ENCODE measurements at places on chromosomes 12 and 14. TPM values are rescaled to one million over a fixed set of nuclear protein-coding genes. Genes with fewer than 3 reads are reported as not detected.

The MDP1 gene
- total RNA-seq = 13.7 TPM

DNA sequence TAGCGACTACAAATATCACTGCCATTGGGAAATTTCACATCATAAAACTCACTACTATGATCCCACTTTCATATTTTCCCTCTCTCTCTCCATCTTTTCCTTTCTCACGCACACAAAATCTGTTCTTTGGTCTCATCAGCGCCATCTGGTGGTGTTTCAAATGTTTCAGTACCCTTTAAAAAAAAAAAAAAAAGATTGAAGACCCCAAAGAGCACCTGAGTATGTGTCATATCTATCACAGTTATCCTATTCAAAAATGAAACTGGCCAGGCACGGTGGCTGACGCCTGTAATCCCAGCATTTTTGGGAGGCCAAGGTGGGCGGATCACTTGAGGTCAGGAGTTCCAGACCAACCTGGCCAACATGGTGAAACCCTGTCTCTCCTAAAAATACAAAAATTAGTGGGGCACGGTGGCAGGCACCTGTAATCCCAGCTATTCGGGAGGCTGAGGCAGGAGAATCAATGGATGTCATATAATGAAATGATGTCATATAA, 72.4 kb downstream of the TTC9 start:
- peak; percentile 29 for DNase-seq
- H3K36me3 ChIP-seq = no peaks in the 10 kb centered on the region
- peaks cover 7% of the 10 kb centered on the region for H3K4me1 ChIP-seq
- H3K27ac ChIP-seq = peak overlapping the region; percentile 17

GRCh38 chr12:92341065-92341668, 195.5 kb upstream of the BTG1 start:
- H3K27me3 ChIP-seq = no peaks in the 10 kb centered on the region
- peak overlapping the region; percentile 71 for H3K27ac ChIP-seq
- no peak overlapping the region for H3K4me3 ChIP-seq

The PRH2 gene
- not detected for total RNA-seq

- H3K36me3 ChIP-seq = no peaks in the 10 kb centered on the region
- H3K27me3 ChIP-seq = no peaks in the 10 kb centered on the region
- DNase-seq = no peak
- H3K4me3 ChIP-seq = no peak overlapping the region
- H3K27ac ChIP-seq = no peak overlapping the region
These were observed 138.5 kb downstream of the CCER1 start for GRCh38 chr12:90816353-90817089.

The CIROP gene
- not detected for total RNA-seq

- no peaks in the 10 kb centered on the region for H3K36me3 ChIP-seq
- no peak overlapping the region for H3K27ac ChIP-seq
- no peak for DNase-seq
- H3K27me3 ChIP-seq = peaks cover 17% of the 10 kb centered on the region
These were observed 479.1 kb downstream of the ATP23 start for GRCh38 chr12:58420503-58420902.

GRCh38 chr14:76930549-76930948, 98.0 kb downstream of the IRF2BPL start:
- no peaks in the 10 kb centered on the region for H3K36me3 ChIP-seq
- peaks cover 71% of the 10 kb centered on the region for H3K4me1 ChIP-seq
- H3K27ac ChIP-seq = peak overlapping the region; percentile 74
- peak overlapping the region; percentile 39 for H3K4me3 ChIP-seq
- H3K27me3 ChIP-seq = no peaks in the 10 kb centered on the region
- no peak for DNase-seq

The WDHD1 gene
- 3.9 TPM for total RNA-seq

DNA sequence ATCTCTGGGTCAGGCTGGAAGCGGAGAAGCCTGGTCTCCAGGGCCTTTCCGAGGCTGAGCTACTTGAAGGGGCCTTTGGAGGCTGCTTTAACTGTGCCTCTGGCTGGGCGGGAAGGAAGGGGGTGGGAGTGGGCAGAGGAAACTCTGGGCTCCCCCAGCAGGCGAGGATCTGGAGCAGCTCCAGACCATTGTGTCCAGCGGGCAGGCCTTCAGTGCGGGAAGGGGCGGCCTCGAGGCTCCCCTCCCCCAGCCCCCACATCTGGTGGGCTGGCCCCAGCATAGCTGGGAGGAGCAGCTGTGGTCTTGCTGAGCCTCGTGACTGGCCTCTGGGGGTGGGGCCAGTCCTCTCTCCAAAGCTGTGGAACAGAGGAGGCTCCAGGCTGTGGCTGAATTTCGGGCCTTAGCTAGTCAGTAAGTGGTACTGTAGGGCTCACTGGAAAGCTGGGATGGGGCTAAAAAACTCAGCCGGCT, 3.4 kb downstream of the TAMALIN start:
- no peak overlapping the region for H3K4me3 ChIP-seq
- no peak overlapping the region for H3K27ac ChIP-seq
- DNase-seq = no peak
- peaks cover 26% of the 10 kb centered on the region for H3K36me3 ChIP-seq
- no peaks in the 10 kb centered on the region for H3K27me3 ChIP-seq

DNA sequence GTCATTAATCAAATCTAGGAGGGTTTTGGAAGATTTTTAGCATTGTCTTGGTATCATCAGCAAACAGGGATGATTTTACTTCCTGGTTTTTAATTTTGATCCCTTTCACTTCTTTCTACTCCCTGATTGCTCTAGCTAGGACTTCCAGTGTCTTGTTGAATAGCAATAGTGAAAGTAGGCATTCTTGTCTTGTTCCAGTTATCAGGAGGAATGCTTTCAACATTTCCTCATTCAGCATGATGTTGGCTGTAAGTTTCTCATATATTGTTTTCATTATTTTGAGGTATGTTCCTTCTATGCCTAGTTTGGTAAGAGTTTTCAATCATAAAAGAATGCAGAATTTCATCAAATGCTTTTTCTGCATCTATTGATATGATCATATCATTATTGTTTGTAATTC, 244.2 kb upstream of the CLEC14A start:
- H3K4me3 ChIP-seq = no peak overlapping the region
- no peak for DNase-seq
- no peaks in the 10 kb centered on the region for H3K36me3 ChIP-seq
- no peak overlapping the region for H3K27ac ChIP-seq

GRCh38 chr14:99792210-99792535, 1.0 kb upstream of the EML1 start:
- no peak for DNase-seq
- peaks cover 8% of the 10 kb centered on the region for H3K4me1 ChIP-seq
- peak overlapping the region; percentile 77 for H3K4me3 ChIP-seq
- peaks cover 8% of the 10 kb centered on the region for H3K27me3 ChIP-seq
- H3K27ac ChIP-seq = peak overlapping the region; percentile 83
- no peaks in the 10 kb centered on the region for H3K36me3 ChIP-seq

The RAD9B gene
- 2.7 TPM for total RNA-seq

DNA sequence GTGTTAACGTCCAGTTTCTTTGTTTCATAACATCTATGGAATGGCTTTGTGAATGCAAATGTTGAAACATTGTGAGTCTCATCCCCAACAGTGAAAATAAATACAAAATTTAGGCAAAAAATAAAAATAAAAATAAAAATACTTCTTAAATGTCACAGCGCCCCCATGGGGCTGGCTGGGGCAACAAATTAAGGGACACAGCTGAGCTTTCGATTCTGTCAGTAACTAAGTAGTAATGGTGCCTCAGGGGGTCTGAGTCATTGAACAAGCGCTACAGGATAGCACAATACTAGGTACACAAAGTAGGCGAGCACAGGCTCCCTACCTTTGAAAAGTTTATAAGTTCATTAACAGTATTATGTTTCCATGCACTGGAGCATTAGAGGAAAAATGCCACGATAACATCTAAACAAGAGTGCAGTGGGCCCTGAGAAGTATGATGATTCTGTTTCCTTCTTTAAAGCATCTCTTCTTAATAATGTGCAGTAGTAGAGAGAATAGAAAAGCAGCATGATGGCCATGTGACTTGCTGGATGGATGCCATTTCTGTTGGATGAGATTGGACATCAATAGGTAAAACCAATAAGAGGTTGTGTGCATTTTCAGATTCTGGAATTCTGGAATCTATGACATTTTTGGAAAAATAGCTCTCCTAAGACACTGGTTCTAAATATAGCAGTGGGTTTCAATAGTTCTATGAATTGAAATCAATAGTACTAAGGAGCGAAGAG, 667.2 kb downstream of the DIO2 start:
- H3K27me3 ChIP-seq = no peaks in the 10 kb centered on the region
- DNase-seq = no peak
- H3K4me3 ChIP-seq = no peak overlapping the region
- no peaks in the 10 kb centered on the region for H3K4me1 ChIP-seq
- H3K36me3 ChIP-seq = no peaks in the 10 kb centered on the region

DNA sequence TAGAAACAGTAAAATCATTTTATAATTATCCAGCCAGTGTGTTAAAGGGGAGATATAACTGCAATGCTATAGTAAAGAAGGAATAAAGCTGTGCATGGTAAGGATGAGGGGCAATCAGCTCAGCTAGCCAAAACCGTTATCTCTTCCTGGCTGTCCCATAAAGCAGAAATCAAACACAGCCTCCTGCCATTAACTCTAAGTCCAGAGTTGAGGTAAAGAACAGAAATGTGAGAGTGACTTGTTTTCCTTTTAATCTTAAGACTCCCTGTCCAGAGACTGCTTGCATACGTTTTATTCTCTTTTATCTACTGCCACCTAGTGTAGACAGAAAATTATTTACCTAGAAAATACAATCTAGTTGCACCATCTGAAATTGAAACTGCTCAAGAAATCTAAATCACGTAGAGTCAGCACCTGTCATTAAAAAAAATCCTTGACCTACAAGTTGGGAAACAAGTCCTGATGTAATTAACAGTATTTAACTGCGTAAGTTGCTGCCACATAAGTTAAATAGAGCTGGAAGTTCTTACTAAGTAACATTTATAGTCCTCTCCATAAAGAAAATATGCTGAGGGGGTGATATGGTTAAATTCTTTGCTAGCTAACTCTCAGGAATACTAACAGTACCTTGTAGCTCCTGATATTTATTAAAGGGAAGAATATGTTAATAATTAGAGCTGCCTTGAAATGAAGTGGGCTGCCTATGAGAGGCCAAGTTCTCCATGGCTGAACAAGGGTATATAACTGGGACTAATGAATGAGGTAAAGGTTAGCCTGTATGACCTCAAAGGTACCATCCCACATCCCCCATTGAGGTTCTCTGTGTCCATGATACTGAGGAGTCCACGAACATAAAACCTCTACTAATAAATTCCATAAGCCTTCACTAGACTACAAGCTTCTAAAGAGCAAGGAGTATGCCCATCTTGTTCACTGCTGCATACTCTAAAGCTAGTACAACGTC, 62.7 kb downstream of the GALNT4 start:
- no peak overlapping the region for H3K4me3 ChIP-seq
- peaks cover 21% of the 10 kb centered on the region for H3K4me1 ChIP-seq
- H3K27ac ChIP-seq = no peak overlapping the region
- H3K27me3 ChIP-seq = no peaks in the 10 kb centered on the region

GRCh38 chr12:104802208-104802607, 155.9 kb downstream of the SLC41A2 start:
- H3K27ac ChIP-seq = no peak overlapping the region
- no peaks in the 10 kb centered on the region for H3K36me3 ChIP-seq
- H3K4me1 ChIP-seq = no peaks in the 10 kb centered on the region
- no peak overlapping the region for H3K4me3 ChIP-seq
- DNase-seq = no peak
- no peaks in the 10 kb centered on the region for H3K27me3 ChIP-seq

The INSM2 gene
- not detected for total RNA-seq

- H3K27ac ChIP-seq = no peak overlapping the region
- no peaks in the 10 kb centered on the region for H3K4me1 ChIP-seq
- H3K4me3 ChIP-seq = no peak overlapping the region
- peaks cover 39% of the 10 kb centered on the region for H3K27me3 ChIP-seq
- H3K36me3 ChIP-seq = peaks cover 6% of the 10 kb centered on the region
These were observed 244.0 kb downstream of the SNAPC1 start for GRCh38 chr14:62006116-62006731.

DNA sequence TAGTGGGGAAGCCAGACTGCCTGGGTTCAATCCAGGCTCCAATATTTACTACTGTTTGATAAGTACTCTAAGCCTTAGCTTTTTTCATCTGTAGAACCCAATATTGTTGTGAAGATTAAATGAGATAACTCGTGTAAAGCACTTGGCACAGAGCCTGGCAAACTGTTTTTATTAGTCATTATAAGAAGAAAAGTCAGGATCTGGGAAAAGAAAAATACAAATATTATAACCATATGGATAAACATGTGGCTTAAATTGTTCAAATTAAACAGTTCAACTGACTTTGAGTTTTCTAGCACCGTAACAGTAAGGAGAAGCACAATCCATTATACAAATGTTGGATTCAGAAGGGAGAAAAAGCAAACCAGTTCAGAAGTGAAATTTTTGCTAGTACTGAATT, 22.0 kb upstream of the CDK17 start:
- no peaks in the 10 kb centered on the region for H3K27me3 ChIP-seq
- peaks cover 16% of the 10 kb centered on the region for H3K4me1 ChIP-seq
- H3K4me3 ChIP-seq = no peak overlapping the region
- peak overlapping the region; percentile 35 for H3K27ac ChIP-seq
- H3K36me3 ChIP-seq = no peaks in the 10 kb centered on the region

The TPPP2 gene
- total RNA-seq = not detected

- DNase-seq = no peak
- H3K27ac ChIP-seq = no peak overlapping the region
- peaks cover 12% of the 10 kb centered on the region for H3K27me3 ChIP-seq
- H3K36me3 ChIP-seq = no peaks in the 10 kb centered on the region
- no peaks in the 10 kb centered on the region for H3K4me1 ChIP-seq
- no peak overlapping the region for H3K4me3 ChIP-seq
These were observed 53.9 kb downstream of the EMP1 start for GRCh38 chr12:13250416-13250815.

- no peak for DNase-seq
- H3K27me3 ChIP-seq = peaks cover 8% of the 10 kb centered on the region
- no peak overlapping the region for H3K27ac ChIP-seq
- no peak overlapping the region for H3K4me3 ChIP-seq
- H3K4me1 ChIP-seq = no peaks in the 10 kb centered on the region
- H3K36me3 ChIP-seq = no peaks in the 10 kb centered on the region
These were observed 73.4 kb downstream of the CAPZA3 start for GRCh38 chr12:18811273-18811672.

- DNase-seq = no peak
- H3K4me3 ChIP-seq = no peak overlapping the region
- H3K27me3 ChIP-seq = no peaks in the 10 kb centered on the region
- H3K36me3 ChIP-seq = no peaks in the 10 kb centered on the region
- peak overlapping the region; percentile 41 for H3K27ac ChIP-seq
- peaks cover 22% of the 10 kb centered on the region for H3K4me1 ChIP-seq
These were observed 385.0 kb downstream of the BCL11B start for GRCh38 chr14:98886982-98887381.

DNA sequence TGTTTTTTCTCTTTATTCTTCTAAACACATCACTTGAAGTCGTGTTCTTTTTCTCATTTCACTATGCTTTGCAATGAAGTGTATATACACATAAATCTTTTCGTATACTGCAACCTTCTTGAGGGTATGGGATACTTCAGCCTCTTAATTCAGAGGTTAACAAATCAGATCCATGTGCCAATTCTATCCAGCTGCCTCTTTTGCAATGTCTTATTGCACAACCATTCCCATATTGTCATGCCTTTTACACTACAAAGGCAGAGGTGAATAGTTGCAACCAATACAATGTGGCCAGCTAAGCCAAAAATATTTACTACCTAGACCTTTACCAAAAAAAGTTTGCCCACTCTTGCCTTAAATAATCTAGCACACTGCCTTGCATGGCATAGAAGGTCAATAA, 224.5 kb upstream of the FOXG1 start:
- DNase-seq = no peak
- no peak overlapping the region for H3K27ac ChIP-seq
- H3K4me1 ChIP-seq = no peaks in the 10 kb centered on the region
